SHP77 (cell line): ENCODE measurements at places on chromosomes 11 and 22.

GRCh38 chr22:36776722-36777121, 803 bp upstream of the IFT27 start:
- no peak for DNase-seq

DNA sequence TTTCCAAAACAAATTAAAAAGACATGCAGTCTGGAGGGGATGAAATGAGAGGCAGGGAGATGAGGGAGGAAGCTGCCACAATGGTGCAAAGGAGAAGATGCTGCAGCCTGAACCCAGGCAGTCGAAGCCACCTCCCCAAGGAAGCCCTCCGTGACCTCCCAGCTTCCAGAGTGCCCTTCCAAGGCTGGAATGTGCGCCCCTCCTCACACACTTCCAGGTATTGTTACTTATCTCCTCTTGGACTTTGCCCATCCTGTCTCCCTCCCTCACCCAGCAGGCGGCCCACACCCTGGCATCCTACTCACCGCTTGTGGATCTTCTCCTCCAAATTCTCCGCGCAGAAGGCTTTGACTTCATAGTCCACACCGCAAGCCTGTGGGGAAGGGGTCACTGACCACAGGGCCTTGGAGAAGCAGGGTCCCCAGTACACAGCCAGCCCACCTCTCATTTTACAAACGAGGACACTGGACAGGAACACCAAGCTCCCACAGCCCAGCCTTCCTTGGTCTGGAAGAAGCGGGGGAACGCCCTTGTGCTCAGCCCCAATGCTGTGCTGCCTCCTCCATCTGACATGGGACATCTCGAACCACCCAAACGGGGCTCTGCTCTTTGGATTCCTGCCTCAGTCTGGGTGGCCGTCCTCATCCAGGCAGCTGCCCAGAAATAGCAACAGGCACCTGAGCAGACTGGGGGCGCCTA, 40.3 kb downstream of the TPBGL start:
- no peak for DNase-seq

DNA sequence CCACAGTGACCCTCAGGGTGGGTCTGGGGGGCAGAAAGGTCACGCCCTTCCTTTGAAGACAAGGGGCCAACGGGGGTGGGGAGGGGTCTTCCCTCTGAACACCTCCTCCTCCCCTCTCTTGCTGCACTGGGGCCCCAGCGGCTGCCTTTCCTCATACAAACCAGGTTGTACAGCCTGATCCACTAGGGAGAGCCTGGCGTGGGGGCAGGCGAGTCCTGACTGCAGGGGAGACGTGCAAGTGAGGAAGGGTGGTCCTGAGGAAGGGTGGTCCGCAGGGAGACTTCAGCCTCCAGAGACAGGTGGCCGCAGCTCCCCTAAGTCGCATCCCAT, 43.6 kb upstream of the LINC01488 start:
- no peak for DNase-seq

DNA sequence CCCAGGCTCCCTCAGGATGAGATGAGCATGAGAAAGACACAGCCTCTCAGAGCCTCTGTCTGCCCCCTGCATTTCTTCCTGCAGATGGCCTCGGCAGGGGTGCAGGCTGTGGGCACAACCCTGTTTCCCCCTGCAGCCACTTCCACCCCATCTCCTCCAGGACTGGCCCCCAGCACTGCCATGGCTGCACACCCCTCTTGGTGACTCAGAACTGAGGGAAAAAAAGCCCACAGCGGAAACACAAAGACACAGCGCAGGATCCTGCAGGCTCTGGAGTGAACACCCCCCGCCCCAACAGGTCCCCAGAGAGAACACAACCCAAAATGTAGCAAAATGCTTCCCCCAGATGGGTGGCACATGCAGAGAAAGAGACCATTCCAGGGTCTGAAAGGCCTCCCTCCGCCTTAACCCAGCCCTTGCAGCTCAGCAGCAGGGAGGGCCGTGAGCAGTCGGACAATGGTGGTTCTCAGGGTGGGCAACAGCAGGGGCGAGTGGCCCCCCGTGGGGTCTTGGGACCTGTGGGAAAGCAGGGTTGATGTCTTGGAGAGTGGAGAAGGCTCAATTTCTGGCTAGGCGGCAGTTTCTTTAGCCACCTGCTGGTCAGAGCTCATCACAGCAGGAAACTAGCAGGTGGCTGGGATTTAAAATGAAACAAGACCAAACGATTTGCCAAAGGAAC, 8.0 kb downstream of the TUBGCP6 start:
- DNase-seq, result no peak

GRCh38 chr11:94059065-94059464, 37.9 kb downstream of the HEPHL1 start:
- DNase-seq, result no peak

GRCh38 chr11:57357856-57358255, 19.7 kb downstream of the P2RX3 start:
- no peak for DNase-seq

GRCh38 chr11:8773916-8774539, 91.4 kb downstream of the RPL27A start:
- no peak for DNase-seq

GRCh38 chr11:70433038-70433437, 34.7 kb downstream of the CTTN start:
- DNase-seq, result no peak

DNA sequence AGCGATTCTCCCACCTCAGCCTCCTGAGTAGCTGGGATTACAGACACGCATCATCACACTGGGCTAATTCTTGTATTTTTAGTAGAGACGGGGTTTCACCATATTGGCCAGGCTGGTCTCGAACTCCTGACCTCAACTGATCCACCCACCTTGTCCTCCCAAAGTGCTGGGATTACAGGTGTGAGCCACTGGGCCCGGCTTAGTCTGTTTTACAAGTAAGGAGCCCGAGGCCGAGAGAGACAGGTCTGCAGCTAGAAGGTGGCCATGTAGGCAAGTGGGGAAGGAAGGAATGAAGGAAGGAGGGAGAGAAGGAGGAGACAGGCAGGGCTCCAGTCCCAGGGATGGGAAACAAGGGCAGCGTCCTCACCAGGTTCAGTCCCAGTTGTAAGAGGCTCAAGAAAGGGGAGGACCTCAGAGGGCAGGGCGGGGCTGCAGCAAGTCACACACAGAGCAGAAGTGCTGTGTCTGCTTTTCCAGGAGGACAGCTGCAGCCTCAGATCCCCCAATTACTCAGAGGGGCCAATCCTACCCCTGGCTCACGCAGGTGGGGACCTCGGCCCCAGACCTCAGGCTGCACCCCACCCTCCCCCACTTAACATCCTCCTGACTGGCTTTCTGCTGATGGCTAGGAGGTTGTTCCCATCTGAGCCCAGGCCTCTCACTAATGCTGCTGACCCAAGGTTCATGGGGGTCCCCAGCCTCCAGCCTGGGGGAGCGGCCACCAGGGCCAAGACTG, 53.8 kb upstream of the PRR5 start:
- peak; percentile 33 for DNase-seq
